SK-N-DZ (cell line): ENCODE measurements at places on chromosomes 3 and 15.

GRCh38 chr3:2156244-2156847, 57.7 kb downstream of the CNTN4 start:
- DNase-seq: no peak

GRCh38 chr15:39417366-39418134, 163.3 kb upstream of the THBS1 start:
- no peak for DNase-seq

DNA sequence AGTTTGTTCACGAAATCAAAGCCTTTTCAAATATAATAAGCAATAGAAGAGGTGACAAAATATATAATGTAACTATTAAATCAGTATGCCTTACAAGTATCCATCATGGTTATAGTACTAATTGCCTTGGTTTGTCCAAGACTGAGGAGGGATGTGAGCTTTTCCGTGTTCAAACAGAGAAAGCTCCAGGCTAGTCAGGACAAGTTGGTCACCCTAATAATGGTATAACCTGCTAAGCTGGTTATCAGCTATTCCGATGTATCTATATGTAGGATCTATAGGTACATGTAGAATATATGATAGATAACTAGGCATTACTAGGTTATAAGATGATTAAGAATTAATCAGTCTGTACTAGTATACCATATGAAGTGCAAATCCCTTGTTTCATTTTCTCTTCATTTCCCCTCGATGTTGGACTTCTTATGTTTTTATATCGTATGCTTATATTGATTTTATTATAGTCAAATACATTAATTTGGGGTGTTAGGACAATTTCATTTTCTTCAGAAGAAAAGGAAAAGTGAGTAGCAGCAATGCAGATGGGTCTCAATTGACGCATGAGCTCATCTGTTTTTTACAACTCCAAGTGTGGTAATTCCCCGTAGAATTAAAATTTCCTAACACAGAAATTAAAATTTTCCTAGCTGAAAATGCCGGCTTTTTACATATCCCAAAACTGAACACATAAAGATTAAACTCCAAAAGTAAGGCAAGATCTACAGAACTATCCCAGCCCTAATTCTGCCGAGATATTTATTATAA, 419.1 kb downstream of the TIGIT start:
- no peak for DNase-seq

GRCh38 chr3:133157716-133158115, 119.5 kb downstream of the TMEM108 start:
- no peak for DNase-seq

- no peak for DNase-seq
Observed at GRCh38 chr3:17747174-17747889, 4.9 kb upstream of the TBC1D5 start.

GRCh38 chr3:143120716-143121240, 1.2 kb downstream of the CHST2 start:
- peak; percentile 37 for DNase-seq

GRCh38 chr3:107465064-107465631, 57.6 kb upstream of the BBX start:
- no peak for DNase-seq

- DNase-seq: no peak
Observed at GRCh38 chr3:39098473-39099000, 8.9 kb downstream of the GORASP1 start.

DNA sequence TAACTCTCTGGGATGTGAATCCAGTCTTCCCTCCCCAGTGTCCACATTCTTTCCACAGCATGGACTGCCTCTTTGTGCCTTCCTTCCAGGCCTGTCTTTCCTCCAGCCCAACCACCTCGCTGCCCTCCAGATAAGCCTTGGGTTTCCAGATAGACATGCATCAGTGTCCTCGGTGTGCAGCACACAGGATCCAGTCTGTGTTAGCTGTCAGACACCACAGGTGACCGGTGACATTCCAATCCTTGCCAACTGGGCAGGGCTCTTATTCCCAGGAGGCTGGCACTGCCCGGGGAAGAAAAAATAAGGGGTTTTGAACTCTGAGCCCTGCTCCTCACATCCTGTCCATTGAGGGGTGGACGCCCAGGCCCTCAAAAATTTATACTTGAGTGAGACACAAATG, 6.0 kb upstream of the SLC6A1 start:
- no peak for DNase-seq

DNA sequence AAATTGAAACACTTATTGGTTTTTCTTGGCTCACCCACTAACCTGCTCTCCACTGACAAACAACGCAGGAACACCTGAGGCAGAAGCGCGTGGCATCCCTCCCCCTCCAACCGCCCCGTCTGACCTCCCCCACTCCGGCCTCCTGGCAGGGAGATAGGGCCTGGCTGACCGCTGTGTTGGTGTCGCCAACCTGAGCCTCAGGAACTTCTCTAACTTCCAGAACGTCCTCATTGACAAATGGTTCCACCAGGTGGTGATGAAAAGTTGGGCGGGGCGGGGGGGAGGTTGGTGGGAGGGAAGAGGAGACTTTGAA, 22.8 kb downstream of the IL17RD start:
- no peak for DNase-seq

DNA sequence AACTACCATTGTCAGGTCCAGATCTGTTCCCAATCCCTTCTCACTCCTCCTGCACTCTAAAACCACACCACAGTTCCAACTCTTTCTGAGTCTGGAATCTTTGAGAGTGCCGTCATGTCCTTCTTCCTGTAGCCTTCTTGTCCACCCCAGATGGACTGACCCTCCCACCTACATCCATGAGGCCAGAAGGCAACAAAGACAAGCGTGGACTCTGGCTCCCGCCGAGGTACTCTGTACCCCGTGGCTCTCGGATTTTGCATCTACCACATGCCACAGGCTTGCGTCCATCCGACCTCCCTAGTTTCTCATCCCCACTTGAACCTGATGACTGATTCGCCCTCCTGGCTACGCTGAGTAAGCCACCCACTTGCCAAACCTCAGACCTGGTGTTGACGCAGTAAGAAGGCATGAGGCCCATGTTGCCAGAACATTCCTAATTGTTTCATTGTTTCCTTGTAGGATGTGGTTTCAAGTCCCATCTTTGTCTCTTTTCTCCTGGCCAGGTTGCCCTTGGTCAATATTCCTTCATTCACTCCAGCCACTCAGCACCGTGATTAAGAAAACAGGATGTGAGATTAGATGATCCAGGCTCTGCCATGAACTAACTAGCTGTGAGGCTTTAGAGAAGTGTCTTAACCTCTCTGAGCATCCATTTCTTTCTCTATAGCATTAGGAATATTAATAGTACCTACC, 1.1 kb upstream of the ZBTB38 start:
- no peak for DNase-seq

GRCh38 chr3:171101982-171102641, 75.6 kb upstream of the SLC2A2 start:
- DNase-seq: no peak

GRCh38 chr3:178482981-178483380, 53.3 kb upstream of the KCNMB2 start:
- no peak for DNase-seq

- DNase-seq: no peak
Observed at GRCh38 chr3:2770451-2770850, 339.7 kb downstream of the IL5RA start.

DNA sequence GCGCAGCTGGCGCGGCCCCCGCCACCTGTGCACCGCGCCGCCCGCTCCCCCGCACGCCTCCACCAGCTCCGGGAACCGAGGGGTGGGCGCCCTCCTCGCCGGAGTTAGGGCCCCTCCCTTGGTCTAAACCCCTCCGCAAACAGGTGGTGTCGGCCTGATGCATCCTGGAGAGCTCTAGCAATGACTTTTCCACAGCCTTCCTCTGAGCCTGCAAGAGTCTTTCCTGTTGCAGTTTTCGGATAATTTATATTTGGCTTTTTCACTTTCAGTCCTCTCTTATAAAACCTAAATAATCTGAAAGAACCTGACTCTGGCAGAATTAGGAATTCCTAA, 334 bp upstream of the IGSF11 start:
- DNase-seq: no peak
